ENCODE measurements at places on chromosomes 7 and 10.

DNA sequence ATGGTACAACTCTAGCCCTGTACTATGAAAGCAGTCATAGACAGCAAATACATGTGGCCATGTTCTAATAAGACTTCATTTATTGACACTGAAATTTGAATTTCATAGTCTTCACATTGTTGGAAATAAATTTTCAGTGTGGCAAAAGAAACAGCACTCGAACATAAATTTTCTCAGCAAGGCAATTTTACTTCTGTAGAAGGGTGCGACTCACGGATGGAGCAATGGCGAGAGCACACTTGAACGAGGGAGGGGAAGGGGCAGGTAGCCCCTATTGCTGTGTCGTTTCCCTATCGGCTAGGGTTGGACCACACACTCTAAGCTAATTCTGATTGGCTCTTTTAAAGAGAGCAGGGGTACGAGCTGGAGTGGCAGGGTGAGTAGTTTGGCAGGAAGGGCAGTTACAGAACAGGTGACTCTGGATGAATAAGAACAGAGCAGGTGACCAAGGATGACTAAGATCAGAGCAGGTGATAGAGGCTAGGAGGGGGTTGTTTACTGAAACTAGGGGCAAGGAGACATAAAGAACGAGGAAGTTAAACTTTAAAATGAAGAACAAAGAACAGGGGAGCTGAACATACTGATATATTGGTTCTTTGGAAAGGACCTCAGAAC lies 52.0 kb downstream of the LRRC4 start:
- no peak for DNase-seq

- DNase-seq, result no peak
Measured at GRCh38 chr7:45651540-45651939, 77.4 kb downstream of the ADCY1 start.

DNA sequence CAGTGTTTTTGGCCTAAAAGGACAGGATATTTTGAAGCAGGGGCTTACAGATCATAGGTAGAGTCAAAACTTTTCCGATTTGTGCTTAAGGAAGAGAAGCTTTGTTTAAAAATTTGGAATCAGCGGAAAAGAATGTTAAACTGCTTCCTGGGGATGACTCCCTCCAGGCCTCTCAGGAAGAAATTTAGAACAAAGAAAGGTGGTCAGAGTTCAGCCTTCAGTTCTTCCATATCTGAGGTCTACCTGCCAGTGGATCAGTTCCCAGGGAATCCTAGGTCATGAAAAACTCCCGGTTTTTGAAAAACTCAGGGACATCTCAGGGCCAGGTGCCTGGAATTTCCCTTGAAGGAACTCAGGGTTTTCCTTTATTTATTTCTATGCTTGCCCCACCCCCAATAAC lies 100.3 kb downstream of the MCU start:
- DNase-seq, result no peak

GRCh38 chr7:17026269-17026668 lies 144.5 kb upstream of the AGR3 start:
- DNase-seq, result no peak

DNA sequence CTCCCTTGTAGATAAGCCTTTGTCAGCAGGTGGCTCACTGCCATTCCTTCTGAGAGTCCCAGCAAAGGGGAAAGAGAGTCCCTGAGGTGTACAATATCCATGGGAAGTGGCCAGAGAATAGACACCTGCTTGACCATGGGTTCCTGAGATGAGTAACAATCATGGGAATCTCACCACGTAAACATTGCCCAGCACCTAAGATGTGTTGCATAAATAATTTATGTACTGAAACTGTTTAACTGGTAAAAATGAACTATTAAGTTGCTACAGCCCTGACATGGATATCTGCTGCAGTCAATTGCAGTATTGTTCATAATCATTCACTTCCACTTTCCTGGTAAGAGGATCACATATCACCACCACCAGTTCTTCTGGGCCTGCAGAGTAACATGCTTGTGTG lies 123.8 kb upstream of the INHBA start:
- DNase-seq, result no peak

- no peak for DNase-seq
Measured at GRCh38 chr7:166338-167060, 25.9 kb upstream of the FAM20C start.

DNA sequence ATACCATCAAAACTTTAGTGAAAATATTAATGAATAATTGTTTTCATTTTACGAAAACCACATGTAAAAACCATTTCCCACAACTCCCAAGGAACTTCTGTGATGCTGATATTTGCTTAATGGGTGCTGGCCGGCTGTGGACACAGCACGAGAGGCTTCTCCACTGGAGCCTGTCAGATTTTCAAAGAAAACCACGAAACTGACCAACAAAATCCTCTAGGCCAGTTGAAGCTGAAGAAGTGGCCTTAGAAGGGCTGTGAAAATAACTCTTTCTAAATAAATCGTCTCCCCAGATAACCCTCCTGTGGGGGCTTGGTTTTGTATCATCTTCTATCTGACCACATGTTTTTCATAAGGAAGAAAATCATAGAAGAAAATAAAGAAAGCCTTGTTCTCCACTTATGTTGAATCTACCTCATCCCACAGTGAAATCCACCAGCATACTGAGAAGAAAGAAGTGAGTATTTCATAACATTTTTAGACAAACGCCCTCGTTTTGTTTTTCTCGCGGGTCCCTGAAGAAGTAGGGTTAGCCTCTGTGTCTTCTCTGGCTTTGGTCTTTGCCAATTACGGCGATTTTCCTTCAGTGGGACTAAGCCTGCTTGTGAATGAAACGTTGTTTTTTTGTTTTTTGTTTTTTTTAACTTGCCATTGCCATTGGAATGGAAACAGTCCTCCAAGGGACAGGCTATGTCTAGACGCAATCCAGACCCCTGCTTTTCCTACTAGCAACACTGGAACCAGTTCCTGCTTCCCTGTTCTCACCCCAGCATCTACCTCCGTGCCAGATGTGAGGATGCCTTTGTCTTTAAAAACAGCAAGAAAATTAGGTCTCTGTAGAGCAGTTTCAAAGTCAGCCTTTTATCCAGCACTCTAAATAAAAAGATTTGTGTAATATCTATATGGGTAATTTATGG lies 123.9 kb downstream of the ADAM12 start:
- no peak for DNase-seq

DNA sequence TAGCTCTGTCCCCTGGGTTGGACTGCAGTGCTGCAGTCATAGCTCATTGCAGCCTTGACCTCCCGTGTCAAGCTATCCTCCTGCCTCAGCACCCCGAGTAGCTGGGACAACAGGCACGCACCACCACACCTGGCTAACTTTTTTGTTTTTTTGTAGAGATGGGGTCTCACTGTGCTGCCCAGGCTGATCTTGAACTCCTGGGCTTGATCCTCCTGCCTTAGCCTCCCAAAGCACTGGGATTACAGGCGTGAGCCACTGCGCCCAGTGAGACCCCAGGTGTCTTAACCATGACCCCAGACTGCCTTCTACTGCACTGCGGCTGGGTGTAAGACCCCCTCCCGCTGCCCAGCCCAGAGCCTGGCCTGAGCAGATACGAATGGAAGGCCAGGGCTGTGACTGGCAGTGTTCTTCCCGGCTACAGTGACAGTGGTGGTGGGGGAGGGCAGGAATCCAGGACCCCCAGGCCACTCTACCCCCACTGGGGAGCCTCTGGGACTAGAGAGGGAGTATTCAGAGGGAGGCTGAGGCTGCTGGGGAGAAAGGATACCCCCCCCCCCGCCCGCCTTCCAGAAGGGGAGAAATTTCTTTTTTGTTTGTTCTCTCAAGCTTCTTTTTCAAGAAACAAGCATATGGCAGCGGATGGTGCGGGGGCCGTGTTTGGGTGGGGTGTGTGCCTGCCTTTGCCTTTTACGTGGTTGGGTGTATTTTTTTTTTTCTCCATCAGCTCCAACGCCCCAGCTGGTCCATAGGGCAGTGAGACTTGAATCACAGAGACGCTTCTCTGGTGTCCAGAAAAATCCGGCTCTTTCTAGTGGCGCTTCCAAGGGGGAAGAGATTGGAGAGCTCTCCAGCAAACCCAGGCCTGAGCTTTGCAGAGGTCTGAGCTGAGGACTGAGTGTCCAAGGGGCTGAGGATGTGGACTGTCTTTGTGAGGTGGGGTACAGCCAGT lies 36.6 kb downstream of the GTF2IRD1 start:
- DNase-seq, result no peak

DNA sequence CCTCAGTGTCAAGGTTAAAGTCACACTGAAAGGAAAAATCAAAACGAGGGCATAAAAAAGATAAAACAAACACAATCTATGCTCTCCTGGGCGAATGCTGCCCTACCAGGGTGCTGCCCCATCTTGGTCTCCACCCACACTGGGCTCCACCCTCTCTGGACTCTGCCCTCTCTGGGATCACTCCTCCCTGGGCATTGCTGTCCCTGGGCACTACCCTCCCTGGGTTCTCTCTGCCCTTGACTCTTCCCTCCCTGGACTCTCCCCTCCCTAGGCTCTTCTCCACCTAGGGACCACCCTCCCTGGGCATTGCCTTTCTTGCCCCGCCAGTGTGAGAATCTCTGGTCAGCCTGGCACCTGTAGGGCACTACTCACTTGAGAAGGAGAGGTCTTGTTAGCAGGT lies 8.6 kb downstream of the GDF2 start:
- DNase-seq, result no peak

- no peak for DNase-seq
Measured at GRCh38 chr10:4053940-4054339, 268.9 kb upstream of the KLF6 start.

DNA sequence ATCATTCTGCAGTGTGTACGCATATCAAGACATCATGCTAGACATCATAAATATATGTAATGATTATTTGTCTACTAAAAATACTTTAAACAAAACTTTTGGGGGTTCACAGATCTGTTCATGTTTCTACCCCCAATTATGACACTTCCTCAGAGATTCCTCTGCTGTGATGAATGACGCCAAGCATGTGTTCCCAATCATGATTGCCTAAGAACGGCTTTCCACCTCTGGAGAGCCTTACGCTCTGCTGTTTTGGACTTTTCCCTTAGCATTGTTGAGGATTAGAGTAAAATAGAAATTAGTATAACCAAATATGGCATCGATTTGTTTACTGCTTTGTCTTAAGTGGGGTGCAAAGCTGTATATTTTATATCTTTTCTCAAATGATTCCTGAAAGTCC lies 236.3 kb upstream of the IGFBP3 start:
- DNase-seq, result no peak

- DNase-seq, result no peak
Measured at GRCh38 chr10:75102830-75103673, 8.4 kb upstream of the SAMD8 start.

GRCh38 chr7:5705318-5705717 lies 76.1 kb downstream of the RNF216 start:
- DNase-seq, result no peak

DNA sequence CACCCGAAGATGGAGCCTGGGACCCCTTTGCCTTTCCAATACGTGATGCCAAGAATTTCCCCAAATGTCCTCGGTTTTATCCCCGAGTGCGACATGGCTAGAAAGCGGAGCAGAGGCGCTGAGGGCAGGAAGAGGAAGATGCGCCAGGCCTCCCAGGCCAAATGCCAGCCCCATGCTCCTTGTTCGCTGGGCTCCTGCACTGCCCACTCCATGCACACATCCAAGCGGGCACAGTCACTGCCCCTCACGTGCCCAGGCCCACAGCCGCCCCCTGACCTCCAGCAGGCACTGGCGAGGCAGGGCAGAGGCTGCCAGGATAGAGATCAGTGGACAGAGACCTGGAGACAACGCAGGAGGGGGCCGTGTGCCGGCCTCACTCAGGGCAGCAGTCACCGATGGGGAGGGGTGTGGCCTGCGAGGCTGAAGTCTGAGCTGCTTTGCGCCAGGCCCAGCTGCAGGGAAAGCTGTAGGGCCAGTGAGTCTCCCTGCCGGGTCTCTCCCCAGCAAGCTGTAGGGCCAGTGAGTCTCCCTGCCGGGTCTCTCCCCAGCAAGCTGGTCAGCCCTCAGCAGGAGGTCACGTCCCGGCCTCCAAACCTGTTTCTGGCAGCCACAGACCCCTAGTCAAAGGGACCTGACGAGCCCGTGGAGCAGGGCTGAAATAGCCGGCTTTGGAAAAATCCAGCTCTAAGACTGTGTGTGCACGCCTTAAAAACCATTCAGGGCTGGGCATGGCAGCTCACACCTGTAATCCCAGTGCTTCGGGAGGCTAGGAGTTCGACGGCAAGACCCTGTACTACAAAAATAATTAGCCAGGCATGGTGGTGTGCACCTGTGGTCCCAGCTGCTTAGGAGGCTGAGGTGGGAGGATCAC lies 100.6 kb upstream of the DIP2C start:
- DNase-seq, result no peak

DNA sequence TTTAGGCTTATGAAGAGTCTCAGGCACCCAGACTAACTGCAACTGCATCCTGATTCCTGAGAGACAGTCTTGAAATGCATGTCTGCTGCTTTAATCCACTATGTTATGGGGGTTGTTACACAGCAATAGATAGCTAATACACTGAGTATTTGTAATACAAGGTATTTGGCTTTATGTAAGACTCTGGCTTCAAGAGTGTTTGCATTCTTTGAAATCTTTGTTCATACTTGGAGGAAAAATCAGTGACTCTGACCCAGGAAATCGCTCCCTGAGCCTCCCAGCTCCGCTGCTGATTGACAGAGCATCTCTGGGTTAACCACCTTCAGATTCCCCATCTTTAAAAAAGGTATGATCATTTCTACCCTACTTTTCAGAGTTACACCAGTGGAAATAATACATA lies 133.9 kb downstream of the MTPAP start:
- no peak for DNase-seq

DNA sequence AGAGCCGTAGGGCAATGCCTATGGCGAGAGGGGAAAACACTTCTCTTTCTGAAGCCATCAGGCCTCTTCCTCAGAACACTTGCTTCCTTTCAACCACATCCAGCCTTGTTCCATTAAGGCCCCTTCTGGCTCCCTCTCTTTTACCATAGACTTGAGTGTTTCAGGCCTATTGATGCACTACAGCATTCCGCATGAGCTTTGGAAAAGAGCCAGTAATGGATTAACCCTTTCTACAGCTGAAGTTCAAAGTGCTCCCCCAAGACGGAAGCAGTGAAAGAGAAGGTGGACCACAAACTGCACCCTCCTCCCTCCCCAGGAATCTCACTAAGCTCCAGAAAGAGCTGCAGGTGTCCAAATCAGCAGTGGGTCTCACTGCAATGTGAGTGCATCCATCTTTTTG lies 102.7 kb upstream of the C7orf33 start:
- no peak for DNase-seq

DNA sequence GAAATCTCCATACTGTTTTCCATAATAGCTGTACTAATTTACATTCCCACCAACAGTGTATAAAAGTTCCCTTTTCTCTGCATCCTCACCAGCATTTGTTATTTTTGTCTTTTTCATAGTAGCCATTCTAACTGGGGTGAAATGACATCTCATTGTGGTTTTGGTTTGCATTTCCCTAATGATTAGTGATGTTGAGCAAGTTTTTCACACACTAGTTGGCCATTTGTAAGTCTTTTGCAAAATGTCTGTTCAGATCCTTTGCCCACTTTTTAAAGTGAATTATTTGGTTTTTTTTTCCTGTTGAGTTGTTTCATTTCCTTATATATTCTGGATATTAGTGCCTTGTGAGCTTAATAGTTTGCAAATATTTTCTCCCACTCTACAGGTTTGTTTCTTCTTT lies 101.0 kb upstream of the NFE2L3 start:
- DNase-seq, result no peak

Measured in memory B cell (primary cell).